PC-3 (cell line): ENCODE measurements at places on chromosomes 11 and 22. TPM values are rescaled to one million over a fixed set of nuclear protein-coding genes. Genes with fewer than 3 reads are reported as not detected.

DNA sequence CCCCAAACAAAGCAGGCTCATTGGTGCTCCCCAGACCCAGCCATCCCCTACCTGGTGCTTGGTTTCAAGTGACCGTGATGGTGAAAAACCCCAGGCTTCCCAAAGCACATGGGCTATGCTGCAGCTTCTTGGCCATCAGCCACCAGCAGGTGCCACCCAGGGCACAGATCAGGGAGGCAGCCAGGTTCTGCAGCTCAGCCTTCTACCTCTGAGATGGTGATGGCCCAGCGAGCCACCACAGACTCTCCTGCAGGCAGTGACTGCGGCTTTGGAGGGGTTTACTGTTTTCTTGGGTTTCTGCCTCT lies 70.0 kb upstream of the ALX4 start:
- no peaks in the 10 kb centered on the region for H3K36me3 ChIP-seq
- H3K27me3 ChIP-seq: peaks cover 34% of the 10 kb centered on the region
- H3K4me1 ChIP-seq: no peaks in the 10 kb centered on the region

DNA sequence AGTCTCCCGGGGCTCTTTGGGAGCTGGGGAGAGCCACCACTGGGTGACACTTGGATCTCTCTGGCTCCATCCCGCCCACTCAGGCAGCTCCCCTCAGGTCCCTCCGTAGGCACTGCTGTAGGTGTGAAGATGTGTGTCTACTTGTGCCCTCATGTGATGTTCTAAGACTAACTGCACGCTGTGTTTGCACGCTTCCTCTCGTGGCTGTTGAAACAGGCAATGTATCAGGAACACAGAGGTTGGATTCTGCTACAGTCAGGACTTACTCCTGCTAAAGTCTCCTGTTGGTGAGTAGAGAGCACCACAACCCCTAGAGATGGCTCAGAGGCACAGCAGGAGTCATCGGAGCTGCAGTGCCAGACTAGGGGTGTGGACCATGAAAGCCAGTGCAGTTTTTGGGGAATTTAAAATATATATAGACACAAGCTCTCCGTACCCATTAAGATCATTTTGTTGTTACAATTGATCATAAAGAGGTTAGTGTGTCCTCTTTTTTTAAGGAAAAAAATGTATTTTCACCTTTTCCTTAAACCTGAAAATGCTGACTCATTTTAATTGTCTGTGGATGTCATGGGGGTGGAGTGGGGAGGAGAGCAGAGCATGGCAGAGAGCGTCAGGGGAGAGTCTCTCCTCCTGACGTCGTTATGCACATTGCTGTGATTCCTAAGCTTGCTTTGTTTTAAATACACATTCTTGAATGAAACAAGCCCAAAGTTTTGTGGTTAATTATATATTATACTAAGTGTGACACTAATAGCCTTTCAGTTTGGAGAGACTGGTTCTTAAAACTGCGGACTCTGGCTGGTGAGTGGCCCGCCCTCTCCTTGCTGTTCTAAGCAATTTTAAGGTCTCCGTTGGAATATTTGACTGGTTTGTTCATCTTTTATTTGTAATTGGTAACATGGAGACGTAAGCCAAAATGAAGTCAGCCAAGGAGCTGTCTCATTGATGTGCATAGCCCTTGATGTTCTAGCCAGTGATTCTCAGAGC lies 16.2 kb upstream of the CTTN start:
- no peaks in the 10 kb centered on the region for H3K4me1 ChIP-seq
- H3K4me3 ChIP-seq: no peak overlapping the region
- no peak for DNase-seq
- H3K27ac ChIP-seq: no peak overlapping the region
- H3K27me3 ChIP-seq: no peaks in the 10 kb centered on the region

The RNF169 gene
- 20.4 and 20.8 TPM in 2 replicates for total RNA-seq

The CASP1 gene
- total RNA-seq: 0.33 TPM in 1 of 2 replicates, not detected in the other
